ENCODE measurements at places on chromosomes 7 and 10. TPM values are rescaled to one million over a fixed set of nuclear protein-coding genes. Genes with fewer than 3 reads are reported as not detected.
A peak's percentile ranks its signal among the peaks of the same experiment; 100 is the strongest.

AS3MT gene
- 5.2 TPM for total RNA-seq

GRCh38 chr10:86163522-86164173, 202.9 kb downstream of the GRID1 start:
- DNase-seq, result no peak

GRCh38 chr10:25747084-25747483, 186.9 kb upstream of the MYO3A start:
- no peak for DNase-seq

- DNase-seq, result no peak
Measured at GRCh38 chr7:77710861-77711260, 14.6 kb downstream of the RSBN1L start.

DNA sequence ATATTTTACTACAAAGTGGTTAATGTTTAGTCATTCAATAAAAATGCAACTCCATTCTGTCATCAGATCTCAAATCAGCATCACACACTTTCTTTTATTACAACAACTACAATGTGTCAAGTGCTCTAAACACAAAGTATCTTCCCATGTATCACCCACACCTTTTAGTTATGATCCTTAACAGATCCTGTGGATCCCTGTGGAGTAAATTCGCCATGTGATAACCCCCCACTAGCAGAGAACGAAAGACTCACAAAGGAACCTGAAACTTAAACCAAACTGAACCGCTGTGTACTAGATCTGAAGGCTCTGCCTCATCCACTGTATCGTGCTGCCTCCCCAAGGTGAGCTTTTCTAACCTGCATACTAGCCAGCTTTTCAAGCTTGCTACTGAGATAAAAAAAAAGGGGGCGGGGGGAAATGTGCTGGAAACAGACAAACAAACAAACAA, 1.7 kb downstream of the DPY19L1 start:
- peak; percentile 29 for DNase-seq

All from fibroblast of villous mesenchyme (primary cell).